AG08395 (cell line): ENCODE measurements at places on chromosomes 2 and 18.

GRCh38 chr2:3429066-3429610, 49.6 kb downstream of the TRAPPC12 start:
- DNase-seq = no peak

DNA sequence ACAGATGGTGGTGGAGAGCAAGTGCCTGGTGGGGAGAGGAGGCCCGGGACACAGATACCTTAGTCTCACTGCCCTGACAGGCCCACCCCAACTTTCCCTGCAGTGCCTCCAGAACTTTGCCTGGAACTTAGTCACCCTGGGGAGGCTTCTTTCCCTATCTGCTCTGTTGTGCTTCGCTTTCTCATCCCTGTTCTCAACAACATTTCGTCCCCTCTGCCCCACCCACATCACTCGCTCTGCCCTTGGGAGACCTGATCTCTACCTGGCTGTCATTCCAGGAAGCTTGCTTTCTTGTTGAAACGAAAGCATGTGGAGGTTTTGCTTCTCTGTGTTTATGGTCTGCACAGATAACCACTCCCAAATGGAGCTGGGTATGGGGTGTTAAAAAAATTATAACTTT, 93.8 kb downstream of the PRKCE start:
- DNase-seq = no peak

GRCh38 chr18:47882641-47883040, 47.8 kb downstream of the SMAD2 start:
- peak; percentile 16 for DNase-seq

DNA sequence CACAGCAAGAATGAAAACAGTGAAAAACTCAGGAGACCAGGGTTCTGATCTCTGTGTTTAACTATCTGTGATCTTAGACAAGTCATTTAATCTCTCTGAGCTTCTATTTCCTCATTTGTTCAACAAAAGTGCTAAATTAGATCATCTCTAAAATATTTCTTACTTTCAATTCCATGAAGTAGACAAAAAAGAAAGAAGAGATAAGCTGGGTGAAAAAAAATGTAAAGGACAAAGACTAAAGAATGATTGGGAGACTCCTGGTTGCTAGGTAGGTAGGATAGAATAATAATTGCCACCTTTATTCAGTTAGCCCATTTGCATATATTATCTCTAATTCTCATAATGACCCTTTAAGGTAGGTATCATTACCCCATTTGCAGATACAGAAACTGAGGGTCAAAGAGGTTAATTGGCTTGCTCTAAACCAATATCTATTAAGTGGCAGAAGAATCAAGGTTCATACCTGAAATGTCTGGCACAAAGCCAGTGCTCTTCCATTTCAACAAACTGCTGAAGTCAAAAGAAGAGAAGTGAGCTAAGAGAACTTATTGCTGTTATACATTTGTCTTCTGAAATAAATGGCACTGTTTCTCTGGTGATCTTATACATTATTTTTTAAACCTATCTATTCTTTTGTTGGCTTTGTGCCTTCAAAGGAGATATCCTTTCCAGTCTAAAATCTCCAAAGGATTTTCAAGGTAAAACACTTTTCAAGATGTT, 141.7 kb downstream of the OTX1 start:
- no peak for DNase-seq

DNA sequence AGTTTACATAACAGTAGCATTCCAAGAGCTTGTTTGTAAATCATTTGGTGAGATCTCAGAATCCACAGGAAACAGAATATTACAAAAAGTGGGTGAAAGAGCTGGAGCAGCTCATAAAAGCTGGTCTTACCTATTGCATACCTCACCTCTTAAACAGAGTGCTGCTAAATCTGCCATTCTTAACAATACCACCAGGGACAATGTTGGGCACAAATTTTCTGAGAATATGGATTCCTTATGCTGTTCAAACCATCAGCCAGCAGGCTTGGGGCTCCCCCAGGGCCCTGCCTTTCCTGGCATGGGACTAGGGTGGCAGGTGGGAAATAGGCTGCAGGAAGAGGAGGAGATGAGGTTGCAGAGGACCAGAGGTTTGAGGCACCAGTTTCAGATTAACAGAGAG, 55.6 kb downstream of the TGFA start:
- no peak for DNase-seq

GRCh38 chr2:52510432-52510831, 1257.2 kb upstream of the CHAC2 start:
- DNase-seq = no peak

DNA sequence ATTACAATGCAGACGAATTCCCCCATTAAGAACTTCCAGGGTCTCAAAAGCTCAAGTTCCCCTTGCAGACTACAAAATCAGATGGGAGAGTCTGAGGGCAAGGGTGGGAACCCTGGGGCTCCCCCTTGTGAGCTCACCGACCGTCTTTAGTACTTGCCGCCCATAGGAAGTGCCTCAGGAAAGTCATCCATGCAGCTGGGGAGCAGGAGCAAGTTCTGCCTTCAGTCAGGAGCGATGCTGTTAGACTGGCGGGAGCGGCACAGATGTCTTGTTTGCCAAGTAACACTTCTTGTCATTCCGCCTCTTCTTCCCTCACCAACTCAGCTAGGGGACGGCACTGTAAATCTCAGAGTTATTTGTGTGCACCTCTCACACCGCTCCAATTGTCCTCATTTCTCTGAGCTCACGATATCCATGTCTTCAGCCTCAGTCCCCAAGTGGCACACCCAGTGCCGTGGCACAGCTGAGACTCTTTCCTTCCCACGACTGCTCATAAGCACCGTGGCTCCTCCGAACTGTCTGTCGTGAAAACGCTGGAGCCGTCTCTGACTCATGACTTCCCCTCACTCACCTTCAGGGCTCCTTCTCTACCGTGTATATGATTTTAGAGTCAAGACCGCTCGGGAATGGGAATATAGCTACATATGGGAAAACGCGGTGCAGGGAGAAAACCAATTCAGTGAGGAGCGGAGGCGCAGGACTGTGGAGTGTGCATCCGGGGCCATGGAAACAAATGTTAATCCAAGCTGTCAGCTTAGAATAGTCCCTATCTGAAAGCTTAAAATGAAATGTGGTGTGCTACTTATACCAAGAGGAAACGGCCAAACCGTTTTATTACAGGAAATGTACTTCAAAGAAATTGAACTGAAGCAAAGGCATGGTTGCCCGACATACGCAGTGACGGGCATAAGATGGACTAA, 34.0 kb downstream of the UXS1 start:
- DNase-seq = no peak

DNA sequence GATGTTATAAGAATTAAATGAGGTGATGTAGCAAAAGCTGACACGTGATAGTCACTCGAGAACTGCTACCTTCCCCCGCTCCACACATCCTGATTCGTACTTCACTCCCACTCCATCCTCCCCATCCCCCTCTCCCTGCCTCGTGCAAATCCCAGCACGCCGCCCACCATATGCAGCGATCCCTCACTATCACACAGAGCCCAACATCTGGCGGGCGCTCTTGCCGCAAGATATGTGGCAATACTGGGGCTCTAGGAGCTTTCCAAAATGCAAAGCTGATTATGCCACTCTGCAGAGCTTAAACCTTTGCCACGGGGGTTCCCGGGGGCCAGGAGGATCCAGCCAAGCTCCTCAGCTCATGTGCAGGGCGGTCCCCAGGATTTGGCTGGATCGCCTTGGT, 37.4 kb downstream of the DNMT3A start:
- DNase-seq = no peak

DNA sequence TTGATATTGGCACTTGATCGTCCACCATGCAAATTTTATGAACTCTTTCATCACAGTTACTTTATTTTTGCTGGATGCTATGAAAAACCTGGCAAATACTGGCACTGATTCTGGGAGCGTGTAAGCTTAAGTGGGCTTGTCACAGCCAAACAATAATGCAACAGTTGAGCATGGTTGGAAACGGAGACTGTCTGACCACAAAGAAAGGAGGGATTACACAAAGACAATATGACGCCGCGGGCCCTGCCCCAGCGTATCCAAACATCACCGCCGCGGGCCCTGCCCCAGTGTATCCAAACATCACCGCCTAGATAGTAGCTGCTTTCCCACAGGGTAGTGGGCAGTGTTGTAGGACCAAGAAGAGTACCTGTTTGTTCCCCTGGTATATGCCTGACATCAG, 135.9 kb downstream of the PRPF40A start:
- no peak for DNase-seq

DNA sequence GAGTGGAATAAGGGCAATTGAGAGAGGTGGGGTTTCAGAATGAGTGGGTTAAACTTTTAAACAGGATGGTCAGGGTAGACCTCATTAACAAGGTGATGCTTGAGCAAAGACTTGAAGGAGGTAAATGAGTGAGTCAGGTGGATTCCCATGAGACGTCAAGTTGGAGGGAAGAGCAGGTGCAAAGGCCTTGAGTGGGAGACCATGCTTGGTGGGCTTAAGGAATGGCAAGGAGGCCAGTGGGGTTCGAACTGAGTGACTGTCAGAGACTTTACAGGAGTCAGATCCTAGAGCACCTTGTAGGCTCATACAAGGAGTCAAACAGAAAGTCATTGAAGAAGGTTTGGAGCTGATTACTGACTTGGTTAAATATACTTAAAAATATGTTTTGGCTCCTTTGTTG, 284.1 kb downstream of the CYRIA start:
- DNase-seq = no peak

DNA sequence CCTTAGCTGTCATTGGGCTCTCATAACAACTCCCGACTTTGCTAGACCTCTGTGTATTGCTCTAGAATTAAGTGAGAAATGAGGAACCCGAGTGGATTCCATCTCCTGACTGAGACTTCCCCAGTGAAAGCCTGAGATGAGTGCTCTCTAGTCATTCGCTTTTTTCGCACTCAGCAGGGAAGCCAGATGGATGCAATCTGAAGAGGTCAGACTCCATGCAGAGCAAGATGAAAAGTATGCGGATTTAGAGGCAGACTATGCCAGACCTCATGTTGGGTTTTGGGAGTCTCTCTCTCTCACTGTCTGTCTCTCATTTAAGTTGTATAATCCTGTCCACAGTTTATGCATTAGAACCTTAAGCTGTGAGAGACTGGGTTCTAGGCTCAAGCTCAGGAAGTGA, 88.6 kb downstream of the SLC5A7 start:
- DNase-seq = no peak

DNA sequence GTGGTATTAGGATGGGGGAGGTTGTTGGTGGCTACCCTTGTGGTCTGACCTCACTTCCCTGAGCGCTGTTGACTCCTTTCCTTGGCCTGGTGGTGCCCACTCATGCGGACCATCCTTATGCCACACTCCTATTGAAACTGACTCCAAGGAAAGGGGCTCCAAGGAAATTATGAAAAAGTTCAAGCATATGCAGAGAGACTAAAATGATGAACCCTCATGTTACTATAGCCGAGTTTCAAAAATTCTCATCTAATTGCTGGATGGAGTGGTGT, 96.2 kb upstream of the STPG4 start:
- DNase-seq = no peak

- DNase-seq = no peak
Measured at GRCh38 chr2:88865801-88866371, 174.4 kb downstream of the RPIA start.

- DNase-seq = no peak
Measured at GRCh38 chr18:36386150-36386920, 88.8 kb downstream of the FHOD3 start.

DNA sequence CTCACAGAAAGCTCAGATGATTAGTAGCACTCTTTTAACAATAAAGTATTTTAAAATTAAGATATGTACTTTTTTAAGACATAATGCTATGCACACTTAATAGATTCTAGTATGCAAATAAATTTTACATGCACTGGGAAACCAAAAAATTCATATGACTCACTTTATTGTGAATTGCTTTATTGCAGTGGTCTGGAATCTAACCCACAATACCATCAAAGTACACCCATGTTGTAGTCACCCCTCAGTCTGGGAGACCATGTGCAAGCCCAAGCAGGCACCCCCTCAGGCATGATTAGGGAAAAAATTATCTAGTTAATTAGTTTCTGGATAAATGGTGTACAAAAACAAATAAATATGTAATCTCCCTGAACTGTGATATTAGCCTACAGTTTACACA, 649.0 kb upstream of the HS6ST1 start:
- DNase-seq = no peak

- DNase-seq = no peak
Measured at GRCh38 chr2:16475586-16475985, 190.0 kb downstream of the CYRIA start.

DNA sequence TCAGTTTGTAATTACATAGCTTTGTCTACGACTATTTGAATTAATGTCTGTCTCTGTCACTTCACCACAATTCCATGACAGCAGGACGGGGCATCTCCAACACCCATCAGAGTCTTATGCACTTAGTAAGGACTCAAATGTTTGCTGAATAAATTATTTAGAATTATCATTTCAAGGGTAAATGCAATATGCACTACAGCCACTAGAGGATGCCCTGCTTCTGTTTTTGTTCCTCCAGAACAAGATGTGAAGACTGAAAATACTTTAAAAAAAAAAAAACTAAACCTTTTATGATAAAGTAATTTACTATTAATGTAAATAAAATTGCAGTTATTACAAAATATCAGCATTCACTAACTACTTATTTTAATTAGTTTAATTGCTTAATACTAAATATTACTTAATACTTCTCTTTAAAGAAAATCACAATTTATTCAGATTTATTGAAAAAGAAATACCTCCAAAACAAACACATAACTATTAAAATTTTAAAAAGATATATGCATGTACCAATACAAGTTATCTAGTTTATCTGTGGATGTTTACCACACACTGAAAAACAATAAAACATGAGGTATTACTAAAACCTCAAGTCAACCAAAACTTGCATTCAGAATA, 3.2 kb downstream of the PIGN start:
- peak; percentile 40 for DNase-seq

- no peak for DNase-seq
Measured at GRCh38 chr2:193520709-193521458, 1326.2 kb upstream of the TMEFF2 start.

DNA sequence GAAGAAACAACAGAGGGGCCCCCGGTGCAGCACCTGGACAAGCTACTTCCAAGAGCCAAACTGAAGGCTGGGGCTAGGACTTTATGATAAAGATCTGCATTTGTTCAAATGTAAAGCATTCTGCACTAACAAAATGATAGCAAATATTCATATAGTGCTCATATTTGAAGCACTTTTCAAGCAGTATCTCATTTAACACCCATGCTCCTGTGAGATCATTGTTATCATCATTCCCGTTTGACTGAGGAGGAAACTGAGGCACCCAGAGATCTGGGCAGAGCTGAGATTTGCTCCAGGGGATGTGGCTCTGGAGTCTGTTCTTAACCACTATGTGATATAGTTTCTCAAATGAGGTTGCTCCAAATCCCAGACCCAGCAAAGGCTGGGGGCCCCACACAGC, 9.8 kb downstream of the KCTD1 start:
- no peak for DNase-seq

- peak; percentile 46 for DNase-seq
Measured at GRCh38 chr2:158457092-158457825, 507 bp downstream of the PKP4 start.

DNA sequence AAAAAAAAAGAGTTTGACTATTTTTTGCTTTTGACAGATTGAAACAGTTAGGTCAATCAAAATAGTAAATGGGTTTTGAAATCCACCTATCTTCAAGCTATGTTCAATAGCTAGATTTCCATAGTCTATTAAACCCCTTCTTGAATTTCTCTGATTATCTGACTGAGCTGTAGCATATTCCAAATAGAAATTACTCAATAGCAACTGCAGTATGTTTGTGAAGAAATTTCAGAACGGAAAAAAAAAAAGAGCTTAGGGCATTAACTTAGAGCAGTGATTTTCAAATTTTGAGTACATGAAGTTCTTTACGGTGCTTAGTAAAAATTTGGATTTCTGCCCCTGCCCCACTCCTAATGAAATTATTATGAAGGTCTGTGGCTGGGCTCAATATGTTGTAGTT, 432.3 kb downstream of the LRP1B start:
- no peak for DNase-seq

- DNase-seq = no peak
Measured at GRCh38 chr2:194616334-194616733, 1040.7 kb upstream of the SLC39A10 start.

GRCh38 chr2:44392338-44392943, 30.7 kb downstream of the CAMKMT start:
- DNase-seq = peak; percentile 21
